ENCODE measurements at places on chromosomes 1 and 21. TPM values are rescaled to one million over a fixed set of nuclear protein-coding genes. Genes with fewer than 3 reads are reported as not detected.

The SUCO gene
- polyA plus RNA-seq, result 9.8 TPM

The LPAR3 gene
- not detected for polyA plus RNA-seq

DNA sequence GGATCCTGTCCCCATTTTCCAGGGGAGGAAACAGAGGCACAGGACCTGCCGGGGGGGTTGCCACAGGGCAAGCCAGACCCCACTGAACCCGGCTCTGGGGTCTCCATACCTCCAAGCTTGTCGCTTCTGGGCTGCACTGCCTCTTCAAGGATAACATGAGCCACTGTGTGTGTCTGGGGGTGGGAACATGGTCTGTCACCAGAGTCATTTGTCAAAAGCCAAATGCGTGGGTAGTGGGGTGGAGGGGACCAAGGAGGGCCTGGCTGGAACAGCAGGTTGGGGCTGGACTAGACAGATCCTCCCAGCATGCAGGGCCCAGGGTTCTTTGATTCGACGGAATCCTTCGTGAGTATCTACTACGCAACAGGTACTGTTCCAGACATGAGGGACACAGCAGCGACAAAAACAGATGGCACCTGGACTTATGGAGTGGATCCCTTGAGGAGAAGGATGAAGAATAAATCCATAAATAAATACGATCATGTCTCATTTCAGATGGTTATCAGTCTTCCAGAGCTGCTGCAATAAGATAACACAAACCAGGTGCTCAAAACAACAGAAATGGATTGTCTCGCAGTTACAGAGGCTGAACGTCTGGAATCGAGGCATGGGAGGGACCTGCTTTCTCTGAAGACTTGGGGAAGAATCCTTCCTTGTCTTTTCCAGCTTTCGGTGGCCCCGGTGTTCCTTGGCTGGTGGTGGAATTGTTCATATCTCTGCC lies 28.7 kb downstream of the C1QB start:
- DNase-seq, result no peak

The ANGEL2 gene
- polyA plus RNA-seq, result 11.0 TPM

The RIPK4 gene
- polyA plus RNA-seq, result 11.6 TPM

The TSPEAR gene
- 0.09 TPM for polyA plus RNA-seq

DNA sequence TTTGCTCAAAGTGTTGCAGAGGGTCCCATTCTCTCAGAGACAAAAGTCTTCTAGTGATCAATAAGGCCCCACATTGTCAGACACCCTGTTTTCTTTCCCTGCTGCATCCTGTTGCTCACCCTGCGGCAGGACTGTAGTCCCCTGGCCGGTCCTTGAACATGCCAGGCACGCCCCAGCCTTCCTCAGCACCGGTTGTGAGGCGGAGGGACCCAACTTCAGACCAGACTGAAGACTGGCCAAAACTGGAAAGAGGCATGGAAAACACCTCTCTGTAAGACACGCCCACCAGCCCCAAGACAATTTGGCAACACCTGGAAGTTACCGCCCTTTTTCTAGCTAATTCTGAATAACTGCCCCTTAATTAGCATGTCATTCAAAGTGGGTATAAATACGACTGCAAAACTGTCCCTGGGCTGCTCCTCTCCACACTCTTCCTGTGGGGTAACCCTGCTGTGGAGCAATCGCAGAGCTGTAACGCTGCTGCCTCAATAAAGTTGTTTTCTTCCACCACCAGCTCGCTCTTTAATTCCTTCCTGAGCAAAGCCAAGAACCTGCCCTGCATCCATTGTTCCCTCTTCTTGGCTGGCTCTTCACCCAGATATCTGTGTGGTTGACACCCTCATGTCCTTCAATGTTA lies 23.8 kb downstream of the PLA2G2A start:
- no peak for DNase-seq

The RNU1-1 gene
- 26.8 TPM for polyA plus RNA-seq

GRCh38 chr1:155011004-155011416 lies 8.4 kb downstream of the ZBTB7B start:
- no peak for DNase-seq

GRCh38 chr1:147515045-147515869 lies 26.0 kb upstream of the BCL9 start:
- DNase-seq, result peak; percentile 53

The CTSE gene
- polyA plus RNA-seq, result not detected

DNA sequence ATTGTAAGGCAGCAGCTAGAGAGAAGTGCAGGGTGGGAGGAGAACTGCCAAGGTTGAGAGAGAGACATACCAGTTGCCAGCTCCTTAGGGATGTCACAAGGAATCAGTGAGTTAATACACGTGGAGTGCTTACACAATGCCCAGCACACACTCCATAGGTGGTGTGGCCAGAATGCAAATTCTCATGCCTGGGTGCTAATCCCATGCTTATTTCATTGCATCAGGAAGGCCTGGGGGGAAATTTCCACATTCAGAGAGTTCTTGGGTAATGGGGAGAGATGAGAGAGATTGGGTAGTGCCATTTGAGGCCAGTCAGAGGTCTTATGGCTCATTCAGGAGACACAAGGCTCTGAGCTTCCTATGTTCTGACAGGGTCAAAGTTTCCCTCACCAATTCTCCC lies 38.7 kb downstream of the GJA5 start:
- DNase-seq, result no peak

DNA sequence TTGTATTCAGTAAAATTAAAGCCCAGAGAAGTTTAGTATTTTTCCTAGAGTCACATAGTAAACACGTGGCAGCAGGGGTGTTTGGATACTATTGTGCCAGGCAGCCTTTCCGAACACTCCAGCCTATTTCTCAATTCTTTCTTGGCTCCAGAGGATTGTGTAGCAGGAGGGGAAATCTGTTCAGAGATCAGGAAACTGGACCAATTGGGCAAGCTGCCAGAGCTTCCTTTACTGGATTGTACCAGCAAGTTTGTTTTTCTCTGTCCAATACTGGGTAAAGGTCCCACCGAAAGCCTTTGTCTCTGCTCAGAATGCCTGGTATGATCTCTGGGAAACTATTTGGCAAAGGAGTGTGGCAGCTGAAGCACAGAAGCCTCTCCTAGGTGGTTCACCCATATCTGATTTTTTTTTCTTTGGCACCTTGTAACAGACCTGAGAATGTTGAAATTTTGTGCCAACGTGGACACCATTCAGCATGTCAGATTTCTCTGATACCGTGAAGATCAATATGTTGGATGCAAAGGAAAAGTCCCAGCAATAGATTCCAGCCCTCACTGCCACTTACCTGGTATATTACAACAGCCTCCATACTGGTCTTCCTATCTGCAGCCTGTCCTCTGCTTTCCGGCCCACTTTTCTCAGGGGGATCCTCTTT lies 126.2 kb downstream of the FGGY start:
- DNase-seq, result no peak

DNA sequence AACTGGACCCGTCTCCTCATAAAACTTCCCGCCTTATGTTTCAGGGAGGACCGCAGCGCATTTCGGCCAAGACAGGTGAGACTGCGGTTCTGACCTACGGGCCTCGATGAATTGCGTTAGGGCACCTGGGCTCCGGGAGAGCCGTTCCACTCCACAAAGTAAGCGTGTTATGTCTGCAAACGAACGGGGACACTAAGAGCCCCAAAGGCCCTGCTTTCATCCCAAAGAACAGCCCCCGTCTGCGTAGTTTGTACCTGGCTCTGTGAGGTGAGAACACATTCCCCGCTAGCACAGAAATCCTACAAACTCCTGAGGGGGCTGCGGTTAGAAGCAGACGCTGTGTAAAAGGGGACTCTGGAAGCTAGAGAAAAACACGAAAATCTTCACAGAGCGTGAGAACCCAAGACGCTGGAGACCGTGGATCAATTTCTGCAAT lies 41.6 kb upstream of the PPIAL4F start:
- no peak for DNase-seq

DNA sequence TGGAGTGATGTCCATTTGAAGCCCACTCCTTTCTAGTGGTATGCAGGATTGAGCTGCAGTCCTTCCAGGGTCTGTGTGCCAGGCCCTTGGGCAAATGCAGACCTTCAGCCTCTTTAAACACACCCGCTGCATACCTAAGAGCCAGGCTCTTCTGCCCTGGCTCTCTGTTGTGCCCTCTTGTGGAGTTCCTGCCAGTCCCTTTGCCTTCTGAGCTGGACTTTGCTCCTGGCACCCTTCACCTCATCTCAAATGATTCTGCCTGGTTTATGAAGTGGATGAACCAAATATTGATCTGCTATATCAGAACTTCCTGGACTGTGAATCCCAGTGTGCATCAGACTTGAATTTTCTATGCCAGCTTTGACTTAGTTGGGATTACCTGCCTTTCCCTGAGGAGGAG lies 158.8 kb downstream of the URB2 start:
- no peak for DNase-seq

The DNAJC8 gene
- polyA plus RNA-seq, result 110 TPM

DNA sequence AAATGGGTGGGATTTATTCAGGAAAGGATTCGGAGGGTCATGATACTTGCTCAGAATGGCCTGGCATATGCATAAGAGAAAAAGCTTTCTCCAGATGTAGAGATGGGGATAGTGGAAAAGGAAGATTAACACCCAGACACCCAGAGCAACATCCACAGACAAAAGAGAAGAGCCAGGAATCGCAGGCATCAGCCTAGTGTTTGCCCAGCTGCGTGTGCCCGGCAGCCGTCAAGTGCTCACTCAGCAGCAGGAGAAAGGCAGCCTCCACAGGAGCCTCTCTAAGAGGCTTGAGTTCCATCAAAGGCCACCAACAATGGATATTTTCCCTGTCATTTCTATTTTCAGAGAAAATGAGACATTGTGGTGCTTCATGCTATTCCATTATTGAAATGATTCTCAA lies 54.7 kb downstream of the NTPCR start:
- DNase-seq, result no peak

- DNase-seq, result no peak
Observed at GRCh38 chr1:224045556-224045955, 68.4 kb upstream of the FBXO28 start.

DNA sequence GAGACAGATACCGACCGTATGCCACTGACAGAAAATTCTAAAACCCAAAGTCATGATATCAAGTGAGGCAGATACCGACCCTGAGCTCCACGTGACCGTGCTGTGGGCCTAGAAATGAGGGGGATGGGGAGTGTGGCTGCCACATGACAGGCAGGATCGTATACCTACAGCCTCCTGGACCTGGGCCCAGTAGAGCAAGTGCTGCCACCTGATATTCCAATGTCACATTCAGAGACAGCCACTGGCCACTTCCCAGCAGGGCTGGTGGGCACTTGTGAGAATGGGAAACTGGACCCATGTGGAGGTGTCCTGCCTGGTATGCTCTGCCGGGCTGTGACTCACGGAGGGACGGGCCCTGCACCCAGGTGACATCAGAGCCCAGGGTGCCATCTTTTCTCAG lies 44.6 kb upstream of the CLDN14 start:
- no peak for DNase-seq

GRCh38 chr1:78410643-78411042 lies 80.1 kb upstream of the PTGFR start:
- DNase-seq, result no peak

GRCh38 chr1:94022471-94023189 lies 98.3 kb downstream of the ABCA4 start:
- DNase-seq, result no peak

The CYP4A11 gene
- 384 TPM for polyA plus RNA-seq

DNA sequence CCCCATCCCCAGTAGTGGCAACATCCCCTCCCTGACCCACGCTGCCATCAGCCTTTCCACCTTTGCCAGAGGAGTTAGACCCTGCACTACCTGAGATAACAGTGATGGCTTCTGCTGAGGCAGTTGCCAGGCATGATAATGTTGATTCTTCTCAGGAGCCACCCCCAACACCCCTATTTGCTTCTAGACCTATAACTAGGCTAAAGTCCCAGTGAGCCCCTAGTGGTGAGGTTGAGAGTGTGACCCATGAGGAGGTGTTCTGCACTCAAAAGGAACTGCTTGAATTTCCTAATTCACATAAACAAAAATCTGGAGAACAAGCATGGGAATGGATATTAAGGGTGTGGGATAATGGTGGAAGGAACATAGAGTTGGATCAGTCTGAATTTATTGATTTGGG lies 159.6 kb upstream of the COL11A1 start:
- no peak for DNase-seq

DNA sequence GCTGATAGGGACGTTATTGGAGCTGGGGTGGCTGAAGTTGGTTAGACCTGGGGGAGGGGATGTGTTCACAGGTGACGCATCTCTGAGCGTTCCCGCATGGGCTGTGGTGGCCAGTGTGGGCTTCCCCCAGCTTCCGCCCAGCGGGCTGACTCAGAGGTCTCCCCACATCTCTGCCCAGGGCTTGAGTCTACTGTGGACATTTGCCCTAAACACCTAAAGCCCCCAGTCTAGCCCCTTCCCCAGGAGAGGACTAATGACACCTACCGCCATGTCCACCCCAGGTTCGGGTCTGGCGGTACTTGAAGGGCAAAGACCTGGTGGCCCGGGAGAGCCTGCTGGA lies 2.0 kb downstream of the AGRN start:
- no peak for DNase-seq

The DNM3 gene
- 5.9 TPM for polyA plus RNA-seq

DNA sequence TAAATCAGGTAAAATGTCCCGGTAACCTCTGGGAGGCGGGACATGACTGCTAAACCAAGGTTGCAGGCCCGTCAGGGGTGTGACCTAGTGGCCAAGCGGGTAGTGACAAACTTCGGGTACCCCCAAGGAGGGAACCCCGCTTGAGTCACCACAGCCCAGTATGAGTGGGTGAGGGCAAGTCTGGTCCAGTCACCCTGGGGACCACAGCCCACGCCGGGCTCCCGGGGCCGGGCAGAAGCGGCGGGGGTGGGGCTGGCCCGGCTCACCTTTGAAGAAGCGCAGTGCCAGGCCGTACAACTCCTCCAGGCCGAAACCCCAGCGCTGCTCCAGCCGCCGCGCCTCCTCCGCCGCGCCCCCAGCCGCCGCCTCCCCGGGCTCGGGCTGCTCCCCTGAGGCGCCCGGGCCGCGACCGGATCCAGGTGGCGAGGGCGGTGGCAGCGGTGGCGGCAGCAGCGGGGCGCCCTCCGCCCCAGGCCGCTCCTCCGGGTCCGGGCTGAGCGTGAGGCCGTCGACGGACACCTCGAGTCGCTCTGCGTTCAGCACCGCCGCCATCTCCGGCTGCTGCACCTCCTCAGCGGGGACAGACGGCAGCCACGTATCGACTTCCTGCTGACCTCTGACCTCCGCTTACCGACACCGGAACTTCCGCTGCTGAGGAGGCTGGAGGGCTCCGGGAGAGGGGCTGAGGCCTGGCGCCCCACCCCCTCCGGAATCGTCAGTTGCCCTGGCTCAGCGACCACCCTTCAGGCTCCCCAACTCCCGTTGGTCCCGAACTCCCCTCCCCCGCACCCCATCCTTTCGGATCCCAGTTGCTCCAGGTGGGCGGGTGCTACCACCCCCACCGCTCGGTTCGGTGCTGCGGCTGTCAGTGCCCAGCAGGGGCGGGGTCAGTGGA lies at the start of gene ACBD3:
Gene ACBD3 (minus strand): TSS at position 618 of the 895 bp plus-strand sequence. CDS start 66 bp downstream, at position 552.
- DNase-seq, result peak; percentile 94

DNA sequence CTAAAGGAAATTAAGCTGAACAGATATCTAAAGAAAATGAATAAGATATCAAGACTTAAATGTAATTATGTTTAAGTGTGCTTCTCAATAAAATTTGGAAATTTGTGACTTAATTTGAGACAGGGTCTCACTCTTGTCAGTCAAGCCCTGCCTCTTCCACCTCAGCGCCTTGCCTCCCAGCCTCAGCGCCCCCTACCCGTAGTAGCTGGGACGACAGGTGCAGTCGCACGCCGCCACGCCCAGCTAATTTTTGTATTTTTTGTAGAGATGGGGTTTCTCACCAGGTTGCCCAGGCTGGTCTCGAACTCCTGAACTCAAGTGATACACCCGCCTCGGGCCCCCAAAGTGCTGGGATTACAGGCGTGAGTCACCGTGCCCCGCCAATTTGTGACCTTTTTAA lies 117.0 kb downstream of the CLEC20A start:
- DNase-seq, result no peak

- no peak for DNase-seq
Observed at GRCh38 chr1:214124281-214124805, 136.6 kb downstream of the PROX1 start.

The ITPKB gene
- 20.2 TPM for polyA plus RNA-seq

GRCh38 chr1:172585861-172586260 lies 52.9 kb downstream of the SUCO start:
- no peak for DNase-seq

All from kidney (tissue), 22 donors.